ENCODE measurements at places on chromosomes 6 and 20. TPM values are rescaled to one million over a fixed set of nuclear protein-coding genes. Genes with fewer than 3 reads are reported as not detected.
A peak's percentile ranks its signal among the peaks of the same experiment; 100 is the strongest.

The LAMA2 gene
- 2.0 TPM for total RNA-seq

The SNRNP48 gene
- total RNA-seq = 16.1 TPM

The IBTK gene
- 27.0 TPM for total RNA-seq

The KCNK5 gene
- total RNA-seq = 19.6 TPM

The DEFB124 gene
- total RNA-seq = not detected

The TXLNB gene
- 0.19 TPM for total RNA-seq

The NRN1 gene
- total RNA-seq = 10.6 TPM

The ATP6V1G2 gene
- 1.5 TPM for total RNA-seq

The RPP40 gene
- total RNA-seq = 18.9 TPM

The MAS1 gene
- total RNA-seq = not detected

The PLCB4 gene
- not detected for total RNA-seq

The RAB44 gene
- total RNA-seq = not detected

DNA sequence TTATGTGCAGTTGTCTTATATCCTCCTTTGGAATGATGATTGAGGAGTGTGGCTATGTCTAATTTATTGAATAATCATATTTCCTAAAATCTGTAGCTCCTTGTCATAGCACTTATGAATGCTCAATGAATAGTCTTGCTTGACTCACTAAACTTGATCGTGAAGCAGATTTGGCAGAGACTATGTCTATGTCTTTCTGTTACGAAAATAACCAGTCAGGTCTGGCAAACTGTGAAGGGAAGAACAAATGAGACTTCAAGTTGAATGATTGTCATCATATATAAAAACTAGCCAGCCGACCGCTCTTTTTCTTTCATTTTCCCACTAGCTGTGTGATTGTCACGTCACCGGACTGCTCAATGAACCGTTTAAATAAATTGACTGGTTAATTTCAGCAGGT lies 1303.9 kb upstream of the GJE1 start:
- no peak for DNase-seq

DNA sequence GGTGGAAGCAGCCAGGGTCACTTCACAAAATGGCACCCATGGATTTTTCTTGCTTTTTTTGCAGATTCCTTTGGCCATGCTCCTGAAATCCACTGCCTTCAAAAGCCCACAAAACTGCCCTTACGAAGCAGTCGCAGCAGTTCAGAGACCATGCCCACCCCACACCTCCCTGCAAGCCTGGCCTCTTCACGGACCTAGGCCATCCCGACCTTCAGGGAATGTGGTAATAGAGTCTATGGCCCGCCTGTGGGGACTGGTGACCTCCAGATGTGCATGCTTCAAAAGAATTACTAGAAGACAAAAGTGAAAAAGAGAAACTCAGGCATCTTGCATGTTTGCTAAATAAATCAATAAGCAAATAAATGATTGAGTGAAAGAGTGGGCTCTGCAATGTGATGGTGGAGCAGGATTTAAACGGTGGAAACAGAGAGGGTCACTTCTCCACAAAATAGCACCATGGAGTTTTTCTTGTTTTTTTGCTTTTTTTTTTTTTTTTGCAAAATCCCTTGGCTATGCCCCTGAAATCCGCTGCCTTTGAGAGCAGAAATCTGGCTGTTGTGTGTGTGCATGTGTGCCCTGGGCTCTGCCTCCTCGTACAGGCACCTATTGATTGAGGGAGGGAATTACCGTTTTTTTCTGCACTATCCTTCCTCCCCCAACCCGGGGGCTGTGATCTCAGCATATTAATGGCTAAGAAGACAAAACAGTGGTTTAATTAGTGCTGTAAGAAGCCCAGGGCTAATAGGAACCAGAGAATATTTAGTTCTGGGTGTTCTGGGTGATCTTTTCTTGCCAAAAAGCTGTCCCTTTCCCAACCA lies 107.4 kb downstream of the PXDC1 start:
- no peak for DNase-seq

GRCh38 chr20:50284811-50285375 lies 94.3 kb downstream of the CEBPB start:
- no peak for DNase-seq

GRCh38 chr6:114343782-114344144 lies 940 bp upstream of the HS3ST5 start:
- DNase-seq = no peak

GRCh38 chr20:3434232-3434631 lies 26.8 kb upstream of the DNAAF9 start:
- DNase-seq = no peak

GRCh38 chr6:12361042-12361765 lies 71.0 kb downstream of the EDN1 start:
- DNase-seq = no peak

GRCh38 chr6:144857086-144857485 lies 572.0 kb downstream of the UTRN start:
- no peak for DNase-seq

DNA sequence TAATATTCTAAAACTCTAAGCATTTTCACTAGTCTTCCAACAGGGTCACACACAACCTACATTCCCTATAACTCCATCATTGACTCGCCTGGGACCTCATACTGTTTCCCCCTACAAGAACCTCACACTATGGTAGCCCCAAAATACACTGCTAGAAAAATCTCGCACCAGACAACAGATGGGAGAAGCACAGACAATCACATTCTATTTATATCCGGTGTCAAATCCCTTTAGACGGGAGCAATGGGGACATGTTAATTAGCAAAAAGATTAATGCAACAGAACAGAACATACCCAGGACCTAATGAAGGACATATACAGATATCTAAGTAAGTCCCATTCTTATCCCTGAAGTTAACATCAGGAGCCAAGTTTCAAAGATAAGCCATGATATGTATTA lies 33.6 kb downstream of the TMX4 start:
- DNase-seq = no peak

GRCh38 chr6:169589699-169590257 lies 112.1 kb downstream of the WDR27 start:
- peak; percentile 14 for DNase-seq

DNA sequence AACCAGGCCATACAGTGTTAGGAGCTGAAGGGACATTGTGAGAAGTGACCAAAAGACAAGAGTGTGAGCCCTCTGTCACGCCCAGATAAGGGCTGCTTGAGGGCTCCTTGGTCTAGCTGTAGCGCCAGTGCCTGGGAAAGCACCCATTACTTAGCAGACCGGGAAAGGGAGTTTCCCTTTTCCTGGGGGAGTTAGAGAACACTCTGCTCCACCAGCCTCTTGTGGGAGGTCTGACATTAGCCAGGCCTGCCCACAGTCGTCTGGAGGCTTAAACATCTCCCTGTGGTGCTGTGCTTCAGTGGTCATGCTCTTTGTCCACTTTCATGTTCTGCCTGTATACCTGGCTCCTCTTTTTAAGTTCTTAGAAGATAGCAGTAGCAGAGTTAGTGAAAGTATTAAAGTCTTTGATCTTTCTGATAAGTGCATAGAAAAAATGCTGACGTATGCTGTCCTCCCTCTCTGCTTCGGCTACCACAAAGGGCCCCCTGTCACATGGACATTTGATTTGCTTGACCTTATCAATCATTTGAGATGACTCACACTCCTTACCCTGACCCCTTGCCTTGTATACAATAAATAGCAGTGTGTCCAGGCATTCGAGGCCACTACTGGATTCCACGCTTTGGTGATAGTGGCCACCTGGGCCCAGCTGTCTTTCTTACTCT lies 201.5 kb upstream of the ECI2 start:
- no peak for DNase-seq

- no peak for DNase-seq
These were observed 31.6 kb downstream of the SRC start for GRCh38 chr20:37377346-37378081.

GRCh38 chr6:11605507-11605905 lies 68.0 kb downstream of the TMEM170B start:
- DNase-seq = no peak
